ENCODE measurements at places on chromosomes 2 and 18.

DNA sequence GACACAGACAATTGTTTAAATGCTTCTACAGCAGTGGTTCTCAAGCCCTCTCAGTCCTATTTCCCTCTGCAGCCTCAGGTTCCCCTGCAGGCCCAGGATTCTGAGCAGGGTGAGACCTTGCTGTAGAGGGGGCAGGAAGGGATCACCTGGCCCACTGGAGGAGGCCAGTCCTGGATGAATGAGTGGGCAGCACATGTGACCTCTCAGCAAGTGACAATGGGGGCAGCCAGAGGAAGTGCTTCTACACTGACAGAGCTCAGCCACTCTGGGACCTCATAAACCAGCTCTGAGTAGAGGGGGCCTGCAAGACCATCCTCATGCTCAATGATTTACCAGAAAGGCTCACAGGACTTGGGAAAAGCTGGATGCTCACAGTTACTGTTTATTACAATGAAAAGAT, 63.2 kb downstream of the ASB1 start:
- DNase-seq = no peak

- no peak for DNase-seq
These were observed 126.4 kb downstream of the CACNB4 start for GRCh38 chr2:151972241-151973012.

- DNase-seq = no peak
These were observed 28.2 kb downstream of the OSBPL1A start for GRCh38 chr18:24369426-24369825.

- DNase-seq = no peak
These were observed 135.7 kb upstream of the EPC2 start for GRCh38 chr2:148508878-148509287.

DNA sequence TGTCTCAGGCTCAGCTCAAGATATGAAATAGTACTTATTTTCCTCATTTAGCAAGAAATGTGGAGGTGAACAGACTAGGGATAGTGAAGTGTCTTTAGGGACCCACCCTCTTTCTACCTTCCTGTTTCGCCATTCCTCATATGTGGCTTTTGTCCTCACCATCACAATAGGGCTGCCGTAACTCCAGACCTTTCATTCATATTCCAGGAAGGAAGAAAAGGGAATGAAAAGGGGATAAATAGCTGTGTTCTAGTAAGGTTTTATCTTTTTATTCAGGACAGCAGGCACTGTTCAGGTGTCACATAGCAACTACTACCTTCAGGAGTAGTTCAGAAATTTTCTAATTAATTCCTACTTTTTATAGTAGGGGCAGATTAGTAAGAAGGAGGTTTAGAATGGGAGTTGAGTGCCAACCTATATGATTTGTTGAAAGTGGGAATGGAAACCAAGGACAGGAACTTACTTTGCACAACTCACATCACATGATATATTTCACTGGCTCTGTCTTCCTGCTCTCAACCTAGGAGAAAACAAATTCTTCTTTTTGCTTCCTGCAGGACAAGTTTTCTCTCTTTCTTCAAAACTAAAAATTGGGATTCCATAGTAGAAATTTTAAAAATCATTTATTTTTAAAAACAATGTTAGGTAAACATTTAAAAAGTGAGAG, 36.0 kb upstream of the HDAC4 start:
- no peak for DNase-seq

GRCh38 chr2:180604077-180604476, 376.3 kb upstream of the UBE2E3 start:
- DNase-seq = no peak

DNA sequence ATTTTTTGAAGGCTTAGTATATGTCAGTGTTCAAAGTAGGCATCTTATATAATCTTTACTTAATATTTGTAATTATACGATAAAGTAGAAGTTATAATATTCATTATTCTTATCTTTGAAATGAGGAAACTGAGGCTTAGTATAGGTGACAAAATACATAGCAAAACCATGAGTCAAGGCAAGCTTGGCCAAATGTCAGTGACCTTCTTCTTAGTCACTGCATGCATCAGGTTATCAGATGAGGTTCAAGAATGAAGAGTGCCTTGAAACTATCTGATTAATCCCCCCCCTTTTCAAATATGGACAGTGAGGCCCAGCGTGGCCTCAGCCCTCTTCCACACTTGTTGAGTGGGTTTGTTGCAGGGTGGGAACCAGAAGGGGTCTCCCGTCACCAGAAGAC, 59.3 kb downstream of the PMAIP1 start:
- no peak for DNase-seq

- no peak for DNase-seq
These were observed 70.4 kb downstream of the ASAP2 start for GRCh38 chr2:9276901-9277451.

DNA sequence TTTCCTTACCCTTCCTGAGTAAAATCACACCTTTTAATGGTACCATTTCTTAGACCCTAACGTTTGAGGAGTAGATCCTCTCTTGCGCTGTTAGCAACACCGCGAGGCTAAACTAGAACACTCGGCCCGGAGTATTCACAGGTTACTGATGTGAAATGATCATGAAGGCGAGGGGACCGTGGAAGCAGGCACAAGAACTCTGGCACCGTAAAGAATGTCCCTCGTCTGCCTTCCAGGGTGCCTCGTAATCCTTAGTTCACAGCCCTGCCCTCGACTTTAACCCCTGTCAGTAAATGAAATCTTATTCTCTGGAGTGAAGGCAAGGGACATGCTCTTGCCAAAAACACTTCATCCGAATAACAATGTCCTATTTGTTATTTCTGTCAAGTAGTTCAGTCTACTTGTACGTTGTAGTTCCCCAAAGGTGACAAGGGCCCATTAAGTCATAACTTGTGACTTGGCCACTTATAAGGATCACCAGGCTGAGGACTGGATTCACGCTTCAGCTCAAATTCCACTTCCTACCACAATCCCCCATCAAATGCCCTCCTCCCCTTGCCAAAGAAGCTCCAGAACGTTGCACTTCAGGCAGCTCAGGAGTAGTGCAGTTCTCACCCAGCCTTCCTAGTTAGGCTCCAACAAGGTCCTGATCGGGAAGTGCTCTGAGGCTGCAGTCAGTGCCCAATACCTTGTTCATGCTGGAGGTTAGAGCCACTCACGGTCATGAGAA, 43.3 kb upstream of the ITM2C start:
- DNase-seq = no peak

DNA sequence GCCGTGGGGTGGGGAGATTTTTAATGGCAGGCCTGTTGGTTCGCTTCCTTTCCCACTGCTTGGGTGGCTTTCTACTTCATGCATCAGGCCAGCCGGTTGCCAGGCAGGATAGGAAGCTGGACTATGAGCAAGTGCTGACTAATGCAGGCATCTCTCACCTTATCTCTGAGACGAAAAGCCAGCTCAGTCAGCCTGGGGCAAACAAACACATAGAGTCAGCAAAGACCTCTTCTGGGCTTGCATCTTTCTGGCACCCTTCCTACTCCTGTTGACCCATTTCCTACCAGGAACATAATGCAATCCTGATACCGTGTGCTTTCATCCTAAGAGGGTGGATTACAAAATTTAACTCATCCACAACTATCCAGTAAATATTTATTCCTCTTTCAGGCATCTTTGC, 416.6 kb upstream of the MEX3C start:
- peak; percentile 87 for DNase-seq

DNA sequence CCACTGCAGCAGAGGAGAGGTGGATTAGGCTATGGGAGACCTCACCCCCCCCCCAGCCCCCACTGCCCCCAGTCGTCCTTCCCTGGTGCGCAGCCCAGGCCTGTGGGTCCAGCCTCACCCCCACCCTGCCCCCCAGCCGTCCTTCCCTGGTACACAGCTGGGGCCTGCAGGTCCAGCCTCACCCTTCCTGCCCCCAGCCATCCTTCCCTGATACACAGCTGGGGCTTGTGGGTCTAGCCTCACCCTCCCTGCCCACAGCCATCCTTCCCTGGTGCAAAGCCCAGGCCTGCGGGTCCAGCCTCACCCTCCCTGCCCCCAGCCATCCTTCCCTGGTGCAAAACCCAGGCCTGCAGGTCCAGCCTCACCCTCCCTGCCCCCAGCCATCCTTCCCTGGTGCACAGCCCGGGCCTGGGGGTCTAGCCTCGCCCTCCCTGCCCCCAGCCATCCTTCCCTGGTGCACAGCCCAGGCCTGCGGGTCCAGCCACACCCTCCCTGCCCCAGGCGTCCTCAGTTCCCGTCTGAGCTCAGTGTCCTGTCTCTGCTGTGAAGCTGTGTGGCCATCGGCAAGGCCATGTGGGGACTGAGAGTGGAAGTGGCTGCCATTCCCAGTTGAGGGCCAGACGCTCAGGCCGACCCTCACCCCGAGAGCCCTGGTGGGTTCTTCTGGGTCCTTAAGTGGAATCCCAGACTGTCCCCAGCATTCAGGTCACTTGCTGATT, 86.8 kb upstream of the SNTG2 start:
- DNase-seq = no peak

DNA sequence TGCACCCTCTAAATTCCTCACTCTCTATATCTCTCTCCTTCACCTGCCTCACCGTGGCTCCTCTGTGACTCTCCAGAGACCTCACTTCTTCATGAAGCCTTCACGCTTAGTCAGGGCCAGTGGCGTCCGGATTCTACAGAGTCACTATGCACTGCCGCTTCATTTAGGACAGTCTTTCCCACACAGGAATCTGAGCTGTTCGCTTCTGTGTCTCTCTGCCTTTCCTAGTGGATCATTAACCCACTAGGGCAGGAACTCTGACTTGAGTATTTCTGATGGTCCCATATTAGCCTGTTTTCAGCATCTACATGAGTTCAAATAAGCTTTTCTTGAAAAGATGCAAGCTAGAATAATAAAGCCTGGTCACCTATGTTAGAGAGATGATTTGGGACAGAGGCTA, 180.2 kb upstream of the DOK6 start:
- no peak for DNase-seq

DNA sequence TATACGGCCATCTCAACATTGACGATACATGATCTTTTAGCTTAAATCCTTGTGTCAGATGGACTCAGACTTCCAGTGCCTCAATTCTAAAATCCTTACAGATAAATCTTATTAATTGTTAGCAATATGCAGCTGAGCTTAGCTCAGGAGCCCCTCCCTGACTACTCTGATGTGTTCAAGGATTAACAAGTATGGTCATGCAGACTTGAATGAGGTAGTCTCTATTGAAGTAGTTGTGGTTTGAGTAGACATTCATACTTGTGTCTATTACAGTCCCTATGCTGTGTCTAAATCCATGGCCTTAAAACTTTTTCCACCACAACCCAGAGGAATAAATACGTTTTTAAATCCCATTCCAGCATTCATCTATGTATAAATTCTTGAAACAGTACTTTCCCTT, 119.5 kb downstream of the NUP35 start:
- DNase-seq = no peak

DNA sequence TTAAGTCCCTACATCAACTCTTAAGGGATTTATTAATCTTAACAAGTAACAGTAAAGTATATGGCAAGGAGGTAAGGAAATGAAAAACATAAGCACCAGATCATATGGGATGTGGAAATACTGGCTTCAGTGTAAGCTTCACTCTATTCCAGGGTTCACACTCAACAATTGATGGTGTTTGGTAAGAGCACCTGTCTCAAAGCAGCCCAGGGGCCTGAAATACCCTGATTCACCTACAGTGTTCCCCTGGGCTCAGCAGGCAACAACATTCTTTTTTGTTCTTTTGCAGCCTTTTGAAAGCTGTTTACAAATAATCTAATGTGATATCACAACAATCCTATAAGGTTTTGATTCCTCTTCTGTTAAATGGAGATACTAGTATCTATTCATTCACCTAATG, 1.2 kb upstream of the MLPH start:
- no peak for DNase-seq

GRCh38 chr2:72198532-72199241, 51.0 kb upstream of the CYP26B1 start:
- peak; percentile 33 for DNase-seq

- DNase-seq = no peak
These were observed 101.6 kb downstream of the GFPT1 start for GRCh38 chr2:69285379-69285894.

GRCh38 chr2:233036162-233036838, 3.8 kb downstream of the NEU2 start:
- no peak for DNase-seq

DNA sequence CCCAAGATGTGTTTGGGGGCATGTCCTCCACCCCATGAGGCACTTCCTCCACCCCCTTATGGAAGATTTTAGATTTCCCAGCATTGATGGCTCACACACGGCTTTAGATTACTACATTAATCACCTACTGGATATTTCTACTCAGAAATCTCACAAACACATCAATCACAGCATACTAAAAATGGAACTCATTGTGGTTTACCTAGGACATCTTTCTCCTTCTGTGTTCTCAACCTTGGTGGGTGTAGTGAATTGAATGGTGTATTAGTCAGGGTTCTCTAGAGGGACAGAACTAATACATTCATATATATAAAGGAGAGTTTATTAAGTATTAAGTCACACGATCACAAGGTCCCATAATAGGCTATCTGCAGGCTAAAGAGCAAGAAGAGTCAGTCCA, 82.1 kb upstream of the CYRIA start:
- DNase-seq = no peak

GRCh38 chr2:88011011-88011410, 5.3 kb downstream of the RNU2-63P start:
- no peak for DNase-seq

DNA sequence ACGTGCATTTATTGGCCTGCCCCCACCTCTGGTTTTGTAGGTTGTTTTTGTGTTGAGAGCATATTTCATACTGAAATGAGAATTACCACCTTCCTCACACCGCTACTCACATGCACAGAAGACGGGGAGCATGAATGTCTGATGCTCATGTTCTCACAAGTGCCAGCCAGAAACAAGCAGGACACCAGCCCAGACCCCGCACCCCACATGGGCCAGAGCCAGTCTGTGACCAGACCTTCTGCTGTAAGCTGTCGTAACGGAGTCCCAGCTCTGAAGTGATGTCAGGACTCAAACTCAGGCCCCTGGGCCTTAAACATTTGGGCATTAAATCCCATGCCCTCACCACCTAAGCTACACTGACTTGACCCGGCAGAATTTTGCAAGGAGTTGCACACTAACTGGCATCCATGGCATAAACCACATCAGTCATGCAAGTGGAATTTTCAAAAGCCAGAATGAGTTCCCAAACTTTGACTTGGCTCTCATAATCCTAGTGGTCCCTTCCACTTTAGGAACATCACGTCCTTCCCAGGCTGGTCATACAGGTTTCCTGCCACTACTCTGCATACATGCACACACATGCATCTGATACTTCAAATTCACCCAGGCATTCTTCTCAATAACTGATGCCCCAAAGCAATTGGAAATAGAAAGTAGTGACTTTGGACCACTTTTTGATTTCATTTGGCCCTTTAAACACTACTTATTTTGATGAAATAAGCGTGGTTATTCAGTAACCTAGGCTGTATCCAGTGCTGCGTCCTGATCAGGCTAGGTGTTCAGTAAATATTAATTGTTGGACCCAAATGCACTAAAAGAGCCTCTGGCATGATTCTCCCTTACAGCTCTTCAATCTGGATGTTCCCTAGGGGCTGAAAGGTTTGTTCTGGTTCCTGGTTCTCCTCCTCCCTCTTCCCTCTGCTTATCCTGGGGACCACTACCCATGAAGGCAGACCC, 223.1 kb upstream of the ID2 start:
- no peak for DNase-seq

- DNase-seq = no peak
These were observed 174.9 kb downstream of the RAB3GAP1 start for GRCh38 chr2:135226961-135227360.

GRCh38 chr18:29849144-29849543, 1193.4 kb downstream of the DSC3 start:
- no peak for DNase-seq
